Activated T-cell treated with anti-CD3 and anti-CD28 coated beads, Interleukin-2, amount 50 U/mL, for 48 hours (primary cell): ENCODE measurements at places on chromosomes 5 and 9.

GRCh38 chr5:145911164-145911563, 25.2 kb upstream of the SH3RF2 start:
- DNase-seq: no peak

DNA sequence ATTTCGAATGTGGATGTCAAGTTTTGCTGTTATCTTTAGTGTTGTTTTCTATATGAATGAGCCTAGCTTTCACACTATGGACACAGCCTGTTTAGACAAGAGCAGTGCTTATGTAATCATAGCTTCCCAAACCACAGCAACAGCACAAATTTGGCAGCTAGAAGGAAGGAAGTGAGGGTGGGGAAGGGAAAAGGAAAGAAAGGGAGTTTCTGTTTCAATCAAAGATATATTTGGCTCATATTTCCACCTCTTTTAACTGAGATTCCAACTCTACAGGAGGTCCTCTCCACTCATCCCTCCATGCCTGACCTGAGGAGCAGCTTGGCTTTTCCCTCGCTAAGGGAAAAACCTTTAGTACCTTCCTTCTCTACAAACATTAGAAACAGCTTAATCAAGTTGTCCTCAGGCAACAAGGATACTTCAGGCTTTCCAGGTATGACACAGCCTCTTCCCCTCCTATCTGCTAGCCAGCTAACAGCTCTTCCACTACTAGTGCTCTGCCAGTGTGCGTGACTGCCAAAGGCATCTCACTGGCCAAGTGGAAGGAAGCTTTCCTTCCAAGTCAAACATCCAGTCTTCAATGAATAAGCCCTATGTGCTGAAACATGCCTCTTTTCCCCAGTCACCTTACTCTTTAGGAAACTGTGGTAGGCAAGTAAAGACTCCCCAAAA, 268.6 kb upstream of the PTGER4 start:
- DNase-seq: no peak

GRCh38 chr5:18195910-18196309, 561.6 kb downstream of the TAF11L14 start:
- no peak for DNase-seq

DNA sequence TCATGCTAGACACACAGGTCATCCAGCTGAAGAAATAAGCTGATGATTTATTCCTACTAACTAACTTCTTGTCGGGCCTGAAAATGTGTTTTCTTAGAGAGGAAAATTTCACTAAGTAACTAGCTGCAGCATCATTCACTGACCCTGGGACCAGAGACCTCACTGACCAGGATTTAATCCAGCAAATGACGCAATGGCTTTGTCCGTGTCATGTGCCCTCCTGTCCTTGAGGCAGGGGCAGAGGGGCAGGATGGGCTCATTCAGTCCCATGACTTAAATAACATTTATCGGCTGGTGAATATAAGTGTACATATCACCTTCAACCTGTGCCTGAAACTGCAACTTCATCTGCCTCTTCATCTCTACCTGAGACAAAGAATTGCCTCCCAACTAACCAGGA, 154.8 kb downstream of the SEMA5A start:
- no peak for DNase-seq

- peak; percentile 92 for DNase-seq
Measured at GRCh38 chr5:179801304-179802206, 5.1 kb downstream of the MGAT4B start.

DNA sequence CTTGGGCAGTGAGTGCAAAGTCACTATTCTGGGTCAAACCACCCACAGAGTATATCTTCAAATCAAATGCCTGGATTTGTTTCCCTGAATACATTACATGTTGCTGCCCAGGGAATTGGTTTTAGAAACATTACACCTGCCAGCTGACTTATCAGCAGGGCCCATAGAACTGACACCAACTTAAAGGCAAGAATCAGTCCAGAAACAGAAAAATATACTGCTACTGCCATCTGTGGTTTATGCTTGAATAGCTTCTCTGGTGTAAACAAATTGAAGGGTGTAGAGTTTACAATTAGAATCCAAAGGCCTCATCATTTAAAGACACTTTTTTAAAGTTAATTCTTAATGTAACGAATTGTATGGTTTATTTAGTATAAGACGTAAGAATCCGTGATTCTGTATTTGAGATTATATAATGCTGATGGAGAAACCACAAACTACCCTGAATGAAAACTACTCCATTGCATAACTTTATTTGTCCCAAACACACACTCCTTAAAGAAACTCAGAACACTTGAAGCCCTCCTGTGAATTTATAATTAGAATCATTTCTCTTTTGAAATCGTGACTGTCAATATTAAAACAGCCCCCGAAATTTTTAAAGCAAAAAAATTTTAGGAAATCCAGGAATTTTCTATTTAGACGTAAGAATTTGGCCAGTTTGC, 6.2 kb downstream of the NR6A1 start:
- DNase-seq: no peak

- DNase-seq: no peak
Measured at GRCh38 chr5:170442391-170442790, 53.2 kb upstream of the KCNMB1 start.

DNA sequence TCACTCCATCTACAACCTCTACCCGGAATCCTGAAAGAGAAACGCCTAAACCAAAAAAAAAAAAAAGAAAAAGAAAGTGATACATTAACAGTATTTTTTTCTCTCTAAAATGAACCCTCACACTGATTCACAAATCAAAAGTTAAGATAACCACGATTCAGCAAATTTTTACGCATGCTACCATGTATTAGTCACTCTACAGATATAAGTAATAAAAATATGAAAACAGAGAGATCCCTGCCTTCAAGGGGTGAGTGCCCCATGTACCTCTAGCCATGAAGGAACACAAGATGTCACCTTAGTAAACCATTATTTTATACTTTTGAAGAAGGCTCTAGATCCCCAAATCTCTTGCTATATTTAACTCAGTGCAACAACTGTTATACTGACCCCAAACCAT, 33.4 kb downstream of the CEMIP2 start:
- no peak for DNase-seq

DNA sequence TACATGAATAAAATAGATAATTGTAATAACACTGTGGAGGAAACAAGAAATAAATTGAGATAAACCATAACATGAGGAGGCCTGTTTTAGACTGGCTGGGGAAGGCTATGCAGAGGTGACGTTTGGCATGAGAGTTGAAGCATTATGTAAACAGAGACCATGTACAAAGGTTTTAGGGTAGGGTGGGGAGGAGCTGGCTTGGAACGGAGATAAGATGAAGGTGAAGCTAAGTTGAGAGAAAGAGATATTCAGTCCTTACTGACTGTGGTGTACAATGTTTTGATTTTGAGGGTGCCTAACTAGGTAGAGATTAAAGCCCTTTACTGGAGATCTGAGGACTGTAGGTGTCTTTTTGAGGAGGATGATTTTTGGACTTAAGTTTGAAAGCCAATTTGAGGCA, 17.8 kb downstream of the MAN2A1 start:
- DNase-seq: no peak

DNA sequence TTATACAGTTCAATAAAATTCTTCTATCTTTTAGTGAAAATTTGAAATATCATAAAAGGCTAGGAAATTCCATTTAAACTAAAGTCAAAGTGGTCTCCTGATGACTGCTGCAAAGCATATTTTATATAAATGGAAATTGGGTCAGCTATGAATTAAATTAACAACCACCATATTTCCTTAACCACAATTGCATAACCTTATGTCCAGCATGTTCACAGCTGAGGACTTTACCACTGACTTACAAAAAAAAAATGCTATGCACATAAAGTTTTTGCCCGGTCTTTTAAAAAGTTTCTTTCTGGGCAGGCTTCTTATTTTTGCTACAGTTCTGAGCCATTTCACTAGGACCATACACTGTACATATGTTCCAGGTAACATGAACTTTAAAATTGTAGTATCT, 208.6 kb upstream of the RGMB start:
- DNase-seq: no peak

DNA sequence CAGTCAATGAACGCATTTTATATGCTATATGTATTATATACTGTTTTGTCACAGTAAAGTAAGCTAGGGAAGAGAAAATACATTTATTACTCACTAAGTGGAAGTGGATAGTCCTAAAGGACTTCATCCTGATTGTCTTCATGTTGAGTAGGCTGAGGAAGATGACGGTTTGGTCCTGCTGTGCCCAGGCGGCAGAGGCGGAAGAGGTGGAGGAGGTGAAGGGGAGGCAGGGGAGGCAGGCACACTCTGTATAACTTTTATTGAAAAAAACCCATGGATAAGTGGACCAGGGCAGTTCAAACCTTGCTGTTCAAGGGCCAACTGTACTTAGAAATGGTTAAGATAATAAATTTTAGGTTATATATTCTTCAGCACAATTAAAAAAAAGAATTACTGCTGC, 28.5 kb downstream of the TJP2 start:
- no peak for DNase-seq

DNA sequence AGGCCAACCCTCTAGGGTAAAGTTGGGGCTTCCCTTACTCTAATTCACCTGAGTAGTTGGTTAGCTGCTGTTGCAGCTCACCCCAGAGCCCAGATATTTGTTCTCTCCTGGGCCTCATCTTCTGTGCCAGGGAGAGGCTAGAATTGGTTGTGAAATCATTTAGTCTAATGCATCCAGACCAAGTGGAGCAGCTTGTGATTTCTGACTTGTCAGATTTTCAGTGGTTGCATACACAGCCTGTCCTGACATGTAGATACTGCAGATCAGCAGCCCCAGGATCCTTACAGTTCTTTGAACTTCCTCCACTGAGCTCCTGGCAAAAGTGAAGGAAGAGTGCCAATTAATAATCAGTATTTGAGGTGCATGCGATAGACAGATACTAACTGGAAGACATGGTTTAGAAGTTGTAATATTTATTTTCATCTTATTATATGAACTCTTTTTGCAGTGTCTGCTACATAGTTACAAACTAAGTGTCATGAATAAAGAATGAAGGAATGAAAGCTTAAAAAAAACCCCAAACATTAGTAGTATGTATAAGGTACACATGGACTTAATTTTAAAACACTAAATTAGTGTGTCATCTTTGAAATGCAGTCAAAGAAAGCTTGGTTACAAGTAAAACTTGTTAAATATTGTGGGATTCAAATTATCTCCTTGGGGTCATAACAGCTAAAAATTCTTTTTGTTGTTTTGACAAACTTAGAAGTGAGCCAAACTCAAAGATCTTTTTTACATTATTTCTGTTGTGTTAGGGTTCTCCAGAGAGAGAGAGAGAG, 128.5 kb downstream of the VPS13A start:
- no peak for DNase-seq

GRCh38 chr5:177470759-177471536, 2.5 kb downstream of the DBN1 start:
- DNase-seq: no peak

DNA sequence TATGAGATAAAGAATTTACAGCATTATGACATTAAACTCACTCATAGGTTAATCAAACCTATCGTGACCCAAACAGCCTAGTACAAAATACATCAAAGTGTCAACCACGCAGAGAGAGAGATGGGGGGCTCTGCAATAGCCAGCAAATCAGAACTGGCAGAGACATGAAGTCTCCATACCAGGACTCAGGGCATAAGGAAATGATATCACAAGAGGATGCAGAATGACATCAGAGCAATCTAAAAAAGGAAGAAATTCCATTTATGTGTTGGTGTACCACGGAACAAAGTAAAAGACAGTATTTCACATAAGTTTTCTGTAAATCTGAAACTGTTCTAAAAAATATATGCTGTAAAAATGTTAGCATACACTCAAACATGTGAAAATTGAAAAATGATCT, 24.6 kb downstream of the BICD2 start:
- no peak for DNase-seq

GRCh38 chr9:123893831-123894460, 36.0 kb downstream of the DENND1A start:
- no peak for DNase-seq

- peak; percentile 49 for DNase-seq
Measured at GRCh38 chr5:151251001-151251551, 1.9 kb upstream of the GM2A start.

DNA sequence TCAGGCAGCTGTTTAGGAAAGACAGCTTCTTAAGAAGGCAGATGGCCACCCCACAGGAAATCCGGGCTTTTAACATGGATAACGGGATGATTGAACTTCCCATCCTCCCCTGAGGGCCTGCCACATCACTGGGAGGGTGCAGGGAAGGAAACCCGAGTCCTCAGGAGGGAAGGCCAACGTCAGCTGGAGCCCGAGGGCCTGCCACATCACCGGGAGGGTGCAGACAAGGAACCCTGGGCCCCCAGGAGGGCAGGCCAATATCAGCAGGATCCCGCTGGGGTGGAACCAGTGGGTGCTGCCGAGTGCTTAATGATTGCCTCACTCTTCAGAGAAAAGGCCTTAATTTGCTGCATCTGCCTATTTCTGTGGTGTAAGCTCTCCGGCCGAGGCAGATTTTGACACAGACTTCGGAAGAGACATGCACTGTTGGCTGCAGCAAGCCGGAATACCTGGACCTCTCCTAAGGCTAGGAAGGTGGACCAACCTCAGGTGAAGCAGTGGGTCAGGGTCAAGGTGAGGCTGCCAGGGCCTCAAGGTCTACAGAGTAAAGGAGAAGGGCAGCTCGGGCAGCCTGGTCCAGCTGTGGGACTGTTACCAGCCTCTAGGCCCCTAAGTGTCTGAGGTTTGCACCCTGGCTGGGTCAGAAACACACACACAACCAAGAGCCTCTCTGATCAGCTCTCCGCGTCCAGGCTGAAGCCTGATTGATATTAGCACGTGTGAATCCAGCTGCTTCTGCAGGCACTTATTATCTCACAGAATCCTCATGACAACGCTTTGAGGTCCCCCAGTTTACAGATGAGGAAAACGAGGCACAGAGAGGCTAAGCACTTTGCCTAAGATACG, 14.8 kb upstream of the COL5A1 start:
- no peak for DNase-seq

- no peak for DNase-seq
Measured at GRCh38 chr5:140228364-140228837, 53.4 kb downstream of the CYSTM1 start.
